ENCODE measurements at places on chromosomes 5 and 9. TPM values are rescaled to one million over a fixed set of nuclear protein-coding genes. Genes with fewer than 3 reads are reported as not detected.

Gene MARVELD2
- 0.15 TPM for polyA plus RNA-seq

Gene HAVCR1
- 0.09 TPM for polyA plus RNA-seq

Gene CAMK4
- polyA plus RNA-seq = 0.24 TPM

Gene BRINP1
- not detected for polyA plus RNA-seq

Gene RLN2
- not detected for polyA plus RNA-seq

Gene PCDHGB4
- polyA plus RNA-seq = not detected

Gene FBLL1
- polyA plus RNA-seq = not detected

Data from CD14-positive monocyte (primary cell).